Endothelial cell of coronary artery (primary cell): ENCODE measurements at places on chromosomes 5 and 9. TPM values are rescaled to one million over a fixed set of nuclear protein-coding genes. Genes with fewer than 3 reads are reported as not detected.

CDC25C gene
- total RNA-seq: 1.3 and 6.6 TPM in 2 replicates

ENTPD2 gene
- total RNA-seq: not detected in 2 replicates

KCNMB1 gene
- 0.54 and 0.66 TPM in 2 replicates for total RNA-seq

CKMT2 gene
- 0.19 TPM in 1 of 2 replicates, not detected in the other for total RNA-seq

SLC4A9 gene
- total RNA-seq: not detected in 2 replicates

ACTBL2 gene
- 0.28 TPM in 1 of 2 replicates, not detected in the other for total RNA-seq

SOWAHA gene
- not detected in 2 replicates for total RNA-seq

TNIP1 gene
- 66.2 and 149 TPM in 2 replicates for total RNA-seq

MPDZ gene
- 57.9 and 96.3 TPM in 2 replicates for total RNA-seq

FGF1 gene
- total RNA-seq: 0.09 and 0.85 TPM in 2 replicates

DMRT3 gene
- not detected in 2 replicates for total RNA-seq

PCDHGC3 gene
- 9.2 and 10.3 TPM in 2 replicates for total RNA-seq

PDE6A gene
- under 0.01 TPM in 1 of 2 replicates, not detected in the other for total RNA-seq

SLC6A3 gene
- not detected in 2 replicates for total RNA-seq

SHISAL2B gene
- total RNA-seq: not detected in 2 replicates

ANXA2R gene
- total RNA-seq: 3.1 and 4.5 TPM in 2 replicates

LCN15 gene
- total RNA-seq: not detected in 2 replicates

C5orf58 gene
- total RNA-seq: not detected in 2 replicates

NDUFAF2 gene
- total RNA-seq: 21.2 and 24.0 TPM in 2 replicates

CD14 gene
- total RNA-seq: 0.09 and 2.2 TPM in 2 replicates

LCN1 gene
- total RNA-seq: 0.66 TPM in 1 of 2 replicates, not detected in the other

MAML1 gene
- total RNA-seq: 5.6 and 8.0 TPM in 2 replicates

C1QTNF3 gene
- 0.28 and 0.54 TPM in 2 replicates for total RNA-seq

FGD3 gene
- not detected in 2 replicates for total RNA-seq

FOXI1 gene
- total RNA-seq: under 0.01 TPM in 1 of 2 replicates, not detected in the other

CAMK4 gene
- total RNA-seq: 0.47 and 4.9 TPM in 2 replicates

CNTLN gene
- total RNA-seq: 7.5 and 7.9 TPM in 2 replicates

HRCT1 gene
- 0.56 and 3.7 TPM in 2 replicates for total RNA-seq

ZNF608 gene
- 9.7 and 13.9 TPM in 2 replicates for total RNA-seq

GABRP gene
- 0.36 and 0.47 TPM in 2 replicates for total RNA-seq

IL3 gene
- not detected in 2 replicates for total RNA-seq

ANKRD18A gene
- total RNA-seq: 0.75 and 1.1 TPM in 2 replicates

AHRR gene
- total RNA-seq: 6.1 and 9.4 TPM in 2 replicates

IFNA13 gene
- not detected in 2 replicates for total RNA-seq

DBH gene
- not detected in 2 replicates for total RNA-seq

C9orf153 gene
- 0.09 and 0.28 TPM in 2 replicates for total RNA-seq

ZFP37 gene
- total RNA-seq: 0.63 and 1.4 TPM in 2 replicates

ESM1 gene
- 214 and 325 TPM in 2 replicates for total RNA-seq

PCDHB11 gene
- 0.38 and 0.99 TPM in 2 replicates for total RNA-seq

ALAD gene
- 14.1 and 21.0 TPM in 2 replicates for total RNA-seq

POU5F2 gene
- 0.54 and 0.85 TPM in 2 replicates for total RNA-seq

CPEB4 gene
- total RNA-seq: 9.5 and 14.0 TPM in 2 replicates

FOXD4L3 gene
- total RNA-seq: 0.09 TPM in 1 of 2 replicates, not detected in the other

LRRC26 gene
- total RNA-seq: not detected in 2 replicates
